Stimulated activated CD4-positive, alpha-beta T cell treated with anti-CD3 and anti-CD28 coated beads, Interleukin-15, amount 100 ng/mL, for 1 hour (primary cell): ENCODE measurements at places on chromosomes 2 and 18.

- no peak for DNase-seq
Observed at GRCh38 chr2:1887915-1888314, 143.6 kb upstream of the PXDN start.

- no peak for DNase-seq
Observed at GRCh38 chr18:25795213-25795612, 295.2 kb downstream of the SS18 start.

- DNase-seq: no peak
Observed at GRCh38 chr2:69164061-69164778, 151.2 kb downstream of the ANTXR1 start.

GRCh38 chr2:29016504-29016903 is 35.4 kb downstream of the TOGARAM2 start:
- no peak for DNase-seq

DNA sequence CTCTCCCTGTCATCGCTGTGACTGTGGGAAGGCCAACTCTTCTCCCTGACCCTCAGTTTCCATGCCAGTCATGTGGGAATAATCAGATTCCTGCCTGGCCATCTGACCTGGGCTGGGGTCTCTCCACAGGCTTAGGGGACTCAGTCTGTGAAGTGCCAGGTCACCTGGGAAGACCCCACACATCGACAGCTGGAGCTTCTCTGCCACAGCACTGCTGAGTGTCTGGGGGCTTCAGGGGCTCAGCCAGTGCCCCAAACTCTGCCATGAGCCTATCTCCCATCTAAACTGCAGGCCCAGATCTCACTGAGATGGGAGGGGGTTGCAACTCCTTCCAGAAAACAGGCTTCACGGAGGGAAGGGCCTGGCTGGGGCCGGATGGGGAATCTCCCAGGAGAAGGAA is 42.0 kb upstream of the OTOS start:
- DNase-seq: no peak

DNA sequence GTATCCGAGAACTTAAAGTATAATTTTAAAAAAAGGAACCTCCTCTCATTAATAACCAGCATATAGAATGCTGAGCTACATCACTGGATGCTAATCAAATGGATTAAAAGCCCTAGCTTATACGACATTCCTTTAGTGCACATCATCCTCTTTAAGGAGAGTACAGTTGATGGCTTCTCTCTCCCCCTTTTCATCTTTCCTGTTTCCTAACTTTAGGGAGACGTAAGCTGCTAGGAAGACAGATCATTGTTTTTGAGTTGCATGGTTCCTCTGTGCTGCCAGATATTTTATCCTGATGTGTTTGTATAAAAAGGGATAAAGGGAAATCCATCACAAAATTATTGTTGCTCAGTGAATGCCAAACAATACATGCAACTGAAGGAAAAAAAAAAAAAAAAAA is 94.2 kb downstream of the SLC8A1 start:
- DNase-seq: no peak

GRCh38 chr2:214987261-214987660 is 151.2 kb downstream of the ABCA12 start:
- DNase-seq: no peak
